ENCODE measurements at places on chromosomes 2 and 18.

DNA sequence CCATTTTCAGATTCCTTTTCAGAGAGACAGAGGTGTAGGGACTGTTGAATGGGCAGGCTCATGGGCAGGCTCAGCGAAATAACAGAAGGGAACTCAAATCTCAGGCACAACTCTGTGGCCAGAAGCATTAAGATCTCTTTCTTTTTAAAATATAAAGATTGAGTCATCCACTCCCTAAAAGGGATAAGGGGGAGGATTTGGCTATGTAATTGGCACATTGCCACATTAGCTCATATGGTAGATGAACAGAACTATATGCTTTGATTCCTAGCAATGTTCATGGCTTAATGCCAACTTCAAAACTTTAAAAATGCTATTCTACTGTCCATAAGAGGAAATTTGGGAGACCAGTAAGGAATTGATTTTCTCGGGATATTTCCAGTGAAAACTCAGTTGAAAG lies 53.8 kb upstream of the SLC5A7 start:
- DNase-seq, result no peak

GRCh38 chr2:66550826-66551225 lies 115.9 kb downstream of the MEIS1 start:
- DNase-seq, result no peak

GRCh38 chr2:29165362-29166241 lies 50.4 kb downstream of the CLIP4 start:
- DNase-seq, result no peak

DNA sequence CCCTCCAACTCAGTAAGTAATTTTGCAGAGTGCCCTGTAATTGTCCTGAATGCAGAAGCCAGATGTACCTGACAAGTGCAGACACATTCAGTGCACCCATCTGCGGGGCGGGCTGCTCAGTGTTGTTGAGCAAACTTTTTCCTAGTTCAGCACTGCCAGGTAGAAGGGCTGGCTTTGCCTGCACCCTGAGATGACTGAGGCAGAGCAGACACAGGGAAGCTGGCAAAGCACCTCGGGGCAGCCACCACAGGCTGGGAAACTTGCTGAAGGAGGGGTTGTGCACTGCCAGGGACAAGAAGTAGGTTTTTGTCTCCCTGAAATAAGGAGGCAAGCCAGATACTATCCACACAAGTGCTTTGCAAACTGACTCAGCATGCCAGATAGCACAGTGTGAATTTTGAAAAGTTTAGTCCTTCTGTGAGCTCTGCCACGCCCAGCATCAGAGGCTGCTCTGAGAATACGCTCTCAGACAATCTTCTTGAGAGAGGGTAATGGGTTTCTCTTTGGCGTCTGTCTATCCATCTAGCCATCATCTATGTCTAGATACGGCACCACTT lies 62.3 kb downstream of the SOWAHC start:
- DNase-seq, result no peak

GRCh38 chr18:72584787-72585186 lies 40.6 kb upstream of the CBLN2 start:
- no peak for DNase-seq

GRCh38 chr18:45738660-45739059 lies 14.7 kb downstream of the SLC14A1 start:
- DNase-seq, result no peak

DNA sequence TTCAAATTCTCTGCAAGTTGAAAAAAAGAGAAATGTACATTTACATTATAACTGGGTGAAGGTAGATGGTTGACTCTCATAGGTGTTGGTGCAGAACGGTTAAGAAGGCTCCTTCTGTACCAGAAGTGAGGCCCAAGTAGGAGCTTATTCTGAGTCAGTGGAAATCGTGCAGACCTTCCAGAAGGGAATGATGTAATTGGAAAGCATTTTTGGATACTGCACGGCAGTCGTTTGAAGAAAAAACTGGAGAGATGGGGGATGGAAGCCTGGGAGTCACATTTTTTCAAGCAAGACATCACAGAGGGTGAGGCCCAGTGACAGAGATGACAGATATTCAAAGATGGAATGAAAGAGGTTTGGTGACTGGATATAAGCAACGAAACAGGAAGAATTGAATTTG lies 39.4 kb downstream of the HRH4 start:
- no peak for DNase-seq

DNA sequence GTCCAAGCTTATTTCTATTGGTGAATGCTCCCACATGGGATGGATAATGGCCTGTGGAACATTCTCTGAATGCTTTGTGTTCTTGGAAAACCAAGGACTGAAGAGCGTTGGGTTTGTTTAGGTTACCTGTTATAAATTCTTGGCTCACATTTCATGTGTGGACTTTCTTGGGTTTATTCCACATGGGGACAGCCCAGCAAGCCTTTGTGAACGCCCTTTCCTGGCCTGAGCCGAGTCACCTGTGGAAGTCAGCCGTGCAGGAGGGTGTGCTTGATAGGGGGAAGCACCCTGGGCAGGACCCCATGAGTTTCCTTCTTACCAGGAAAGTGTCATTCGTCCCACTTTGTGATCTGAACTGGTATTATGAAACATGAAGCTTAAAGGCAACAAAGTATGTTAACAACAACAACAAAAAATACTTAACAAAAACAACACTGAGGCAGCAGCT lies 4.1 kb downstream of the RAB31 start:
- DNase-seq, result no peak

- no peak for DNase-seq
Measured at GRCh38 chr2:236120829-236121228, 47.4 kb downstream of the GBX2 start.

DNA sequence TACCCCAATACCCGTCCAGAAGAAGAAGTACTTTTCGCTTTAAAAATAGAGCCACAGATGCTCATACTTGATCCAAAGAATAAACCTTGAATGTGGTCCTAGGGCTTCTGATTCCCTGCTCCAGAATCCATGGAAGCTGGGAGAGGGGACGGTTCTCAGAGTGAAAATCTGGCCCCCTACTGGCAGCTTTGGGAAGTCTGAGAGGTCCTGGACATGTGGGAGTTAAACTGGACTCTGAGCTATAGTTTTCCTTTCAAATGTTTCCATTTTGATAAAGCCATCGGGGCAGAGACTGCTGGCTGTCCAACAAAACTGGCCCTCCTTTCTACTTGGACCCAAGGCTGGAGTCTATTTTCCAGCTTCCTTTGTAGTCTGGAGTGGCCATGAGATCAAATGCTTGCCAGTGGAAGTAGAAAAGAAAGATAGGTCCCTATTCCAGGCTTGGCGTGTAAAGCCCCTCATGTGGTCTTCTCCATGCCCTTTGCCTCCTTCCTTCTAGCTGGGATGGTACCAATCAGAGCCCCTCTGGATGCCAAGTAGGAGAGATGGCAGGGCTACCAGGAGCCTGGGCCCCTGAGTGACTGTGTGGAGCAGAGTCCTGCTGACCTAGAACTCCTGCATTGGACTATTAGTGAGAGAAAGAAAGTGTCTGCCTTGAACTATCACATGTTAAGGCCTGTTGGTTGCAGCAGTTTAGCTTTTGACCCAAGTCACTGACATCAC lies 37.7 kb upstream of the TBC1D8 start:
- peak; percentile 2 for DNase-seq

Measured in NCI-H2029 (cell line).